ENCODE measurements at places on chromosomes 16 and 17. TPM values are rescaled to one million over a fixed set of nuclear protein-coding genes. Genes with fewer than 3 reads are reported as not detected.

Gene KCNJ2
- 9.2 TPM for total RNA-seq

Gene C16orf92
- total RNA-seq, result not detected

Gene SDR42E2
- total RNA-seq, result not detected

Gene KDM8
- 5.0 TPM for total RNA-seq

Gene HOXB6
- 1.8 TPM for total RNA-seq

Gene FOXN1
- not detected for total RNA-seq

Gene AMDHD2
- 10.6 TPM for total RNA-seq

Gene KRT15
- total RNA-seq, result 0.11 TPM

Gene PPY
- total RNA-seq, result not detected

Gene CHST5
- 0.15 TPM for total RNA-seq

Gene PSMD7
- total RNA-seq, result 84.2 TPM

Gene MMP2
- 207 TPM for total RNA-seq

Gene KRTAP17-1
- total RNA-seq, result not detected

Gene HIGD1B
- 4.6 TPM for total RNA-seq

Gene DVL2
- 20.8 TPM for total RNA-seq

Gene SP2
- total RNA-seq, result 16.2 TPM

Gene CCL17
- not detected for total RNA-seq

Gene SOX9
- 21.5 TPM for total RNA-seq

Gene CLDN7
- total RNA-seq, result 1.8 TPM

Gene RDM1
- not detected for total RNA-seq

Gene CCDC92B
- not detected for total RNA-seq

Gene ZNF48
- 8.0 TPM for total RNA-seq

Gene KRTAP9-4
- not detected for total RNA-seq

Gene OGFOD1
- 31.2 TPM for total RNA-seq
